Left renal pelvis (tissue), 4 donors: ENCODE measurements at places on chromosomes 5 and 9.

- no peak for DNase-seq
Observed at GRCh38 chr5:33785571-33785970, 106.2 kb downstream of the ADAMTS12 start.

GRCh38 chr9:81028504-81028903 lies 660.8 kb downstream of the TLE1 start:
- no peak for DNase-seq

- no peak for DNase-seq
Observed at GRCh38 chr5:137743031-137743640, 7.2 kb upstream of the KLHL3 start.

GRCh38 chr5:95035891-95036685 lies 248.8 kb downstream of the MCTP1 start:
- DNase-seq = no peak

- no peak for DNase-seq
Observed at GRCh38 chr9:137967280-137967953, 89.8 kb downstream of the CACNA1B start.
